ENCODE measurements at places on chromosomes 3 and 15.

- DNase-seq, result no peak
These were observed 458.3 kb downstream of the EDEM1 start for GRCh38 chr3:5645692-5646410.

- no peak for DNase-seq
These were observed 6.1 kb downstream of the RASGRF1 start for GRCh38 chr15:79084308-79084968.

- peak; percentile 57 for DNase-seq
These were observed 256.2 kb upstream of the IL12A start for GRCh38 chr3:159732172-159733111.

DNA sequence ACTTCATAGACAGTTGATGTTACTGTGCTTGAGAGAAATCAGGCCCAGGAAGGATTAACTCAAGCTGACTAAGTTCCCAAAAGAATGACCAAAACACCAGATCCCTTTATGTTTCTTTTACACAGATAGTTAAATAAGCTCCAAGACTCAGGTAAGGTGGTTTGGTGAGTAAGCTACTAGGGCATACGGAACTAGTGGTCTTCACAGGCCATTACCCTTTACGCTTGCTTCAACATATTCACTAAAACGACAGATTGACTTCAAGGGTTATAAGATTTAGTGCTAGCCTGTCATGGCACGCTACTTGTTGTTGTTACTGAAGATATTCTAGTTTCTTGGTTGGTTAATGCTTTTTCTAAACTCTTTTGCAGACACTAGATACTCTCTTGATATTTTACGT, 369.3 kb downstream of the LPP start:
- DNase-seq, result no peak

GRCh38 chr3:23219117-23219516, 16.0 kb downstream of the UBE2E2 start:
- no peak for DNase-seq

DNA sequence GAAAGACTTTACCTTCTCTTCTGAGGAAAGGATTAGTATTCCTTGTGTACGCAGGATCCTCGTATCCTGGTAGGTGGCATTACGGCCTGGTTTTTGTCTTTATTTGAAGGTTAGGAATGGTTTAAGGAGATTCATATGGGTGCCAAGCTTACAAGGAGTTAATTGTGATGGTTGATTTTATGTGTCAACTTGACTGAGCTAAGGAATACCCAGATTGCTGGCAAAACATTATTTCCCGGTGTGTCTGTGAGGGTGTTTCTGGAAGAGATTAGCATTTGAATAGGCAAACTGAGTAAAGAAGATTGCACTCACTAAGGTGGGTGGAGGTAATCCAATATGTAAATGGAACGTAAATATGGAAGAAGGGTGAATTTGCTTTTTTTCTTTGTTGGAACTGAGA, 44.4 kb upstream of the ABI3BP start:
- DNase-seq, result no peak

- DNase-seq, result no peak
These were observed 7.2 kb downstream of the FEM1B start for GRCh38 chr15:68284616-68285258.

GRCh38 chr3:153285194-153285641, 123.2 kb downstream of the RAP2B start:
- no peak for DNase-seq

GRCh38 chr15:78574944-78575343, 9.6 kb downstream of the CHRNA5 start:
- DNase-seq, result no peak

- no peak for DNase-seq
These were observed 156.9 kb downstream of the FBLN2 start for GRCh38 chr3:13705702-13706280.

DNA sequence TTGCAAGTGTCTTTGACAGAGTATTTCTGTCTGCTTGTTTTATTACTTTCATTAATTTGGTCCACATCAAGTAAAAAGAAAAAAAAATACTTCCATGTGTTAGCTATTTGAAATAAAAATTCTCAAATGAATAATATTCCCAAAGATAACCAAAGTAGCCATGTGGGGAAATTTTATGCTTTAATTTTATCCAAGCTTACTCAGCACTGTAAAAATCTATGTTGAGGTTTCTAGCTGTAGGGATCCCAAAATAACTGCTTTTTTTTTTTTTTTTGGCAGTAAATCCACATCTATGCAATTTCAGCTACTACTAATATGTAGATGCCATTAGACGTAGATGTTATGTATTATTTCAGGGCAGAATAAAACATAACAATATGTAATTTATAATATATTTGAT, 35.4 kb upstream of the CNTN6 start:
- DNase-seq, result no peak

DNA sequence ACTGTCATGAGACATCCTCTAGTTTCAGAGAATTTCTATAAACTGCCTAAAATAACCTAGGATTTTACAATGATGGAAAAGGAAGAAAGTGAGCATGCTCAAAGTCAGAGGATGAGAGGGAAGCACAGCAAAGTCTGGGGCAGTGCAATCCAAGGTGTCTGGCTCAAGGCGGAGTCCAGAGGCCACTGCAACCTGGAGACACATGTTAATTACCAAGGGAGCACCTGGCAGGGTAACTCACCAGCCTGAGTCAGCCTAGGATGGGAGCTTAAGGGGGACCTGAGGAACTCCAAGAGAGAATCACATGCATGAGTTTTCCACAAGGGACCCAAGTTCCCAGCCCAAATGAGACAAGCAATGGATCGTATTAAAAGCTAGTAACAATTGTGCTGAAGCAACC, 49.8 kb downstream of the PLD1 start:
- DNase-seq, result no peak
